ENCODE measurements at places on chromosomes 13 and 19.

DNA sequence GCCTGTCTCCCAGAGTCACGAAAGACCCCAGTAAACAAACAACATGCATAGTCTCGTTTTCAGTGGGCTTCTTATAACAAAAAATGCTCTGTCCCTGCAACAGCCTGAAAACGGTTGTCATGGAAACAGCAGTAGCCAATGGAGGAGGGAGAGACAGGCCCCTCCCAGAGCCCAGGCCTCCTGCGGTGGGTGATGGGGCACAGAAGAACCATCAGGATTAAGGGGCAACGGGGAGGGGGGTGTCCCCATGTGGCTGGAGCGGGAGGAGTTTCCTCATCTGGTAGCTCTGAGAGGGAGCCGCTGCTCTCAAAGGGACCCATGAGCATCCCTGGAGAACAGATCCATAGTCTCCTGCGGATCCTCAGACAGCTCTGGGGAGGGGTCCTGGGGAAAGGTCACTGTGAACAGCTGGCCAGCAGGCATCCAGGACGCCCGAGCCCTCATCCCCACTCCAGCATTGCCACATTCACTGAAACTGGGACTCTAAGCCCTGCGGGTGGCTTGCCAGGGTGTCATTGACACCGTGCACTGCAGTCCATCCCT is 37.5 kb upstream of the PNMA8B start:
- DNase-seq, result no peak

DNA sequence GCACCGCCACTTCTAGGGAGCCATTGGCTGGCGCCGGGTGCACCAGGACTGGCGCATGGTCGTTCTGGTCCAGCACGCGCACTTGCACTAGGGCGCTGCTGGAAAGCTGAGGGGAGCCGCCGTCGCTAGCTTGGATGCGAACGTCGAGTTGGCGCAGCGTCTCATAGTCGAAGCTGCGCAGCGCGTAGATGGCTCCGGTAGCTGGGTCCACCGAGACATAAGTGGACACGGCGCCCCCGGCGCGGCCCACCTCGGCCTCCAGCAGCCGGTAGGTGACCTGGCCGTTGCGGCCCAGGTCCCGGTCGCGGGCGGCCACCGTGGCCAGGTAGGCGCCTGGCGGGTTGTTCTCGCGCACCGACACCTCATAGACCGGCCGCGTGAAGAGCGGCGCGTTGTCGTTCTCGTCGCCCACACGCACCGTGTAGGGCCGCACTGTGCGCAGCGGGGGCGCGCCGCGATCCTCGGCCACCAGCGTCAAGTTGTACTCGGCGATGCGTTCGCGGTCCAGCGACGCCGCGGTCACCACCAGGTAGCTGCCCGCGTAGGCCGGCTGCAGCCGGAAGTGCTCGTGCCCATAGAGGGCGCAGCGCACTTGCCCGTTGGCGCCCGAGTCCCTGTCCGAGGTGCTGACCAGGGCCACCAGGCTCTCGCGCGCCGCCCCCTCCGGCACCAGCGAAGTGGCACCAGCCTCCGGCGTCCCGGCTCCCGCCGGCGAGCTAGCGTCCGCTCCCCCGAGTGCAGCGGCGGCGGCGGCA is 1.7 kb downstream of the PCDH8 start:
- DNase-seq, result no peak

GRCh38 chr19:7730286-7731217 is 1.4 kb downstream of the CLEC4G start:
- DNase-seq, result no peak

DNA sequence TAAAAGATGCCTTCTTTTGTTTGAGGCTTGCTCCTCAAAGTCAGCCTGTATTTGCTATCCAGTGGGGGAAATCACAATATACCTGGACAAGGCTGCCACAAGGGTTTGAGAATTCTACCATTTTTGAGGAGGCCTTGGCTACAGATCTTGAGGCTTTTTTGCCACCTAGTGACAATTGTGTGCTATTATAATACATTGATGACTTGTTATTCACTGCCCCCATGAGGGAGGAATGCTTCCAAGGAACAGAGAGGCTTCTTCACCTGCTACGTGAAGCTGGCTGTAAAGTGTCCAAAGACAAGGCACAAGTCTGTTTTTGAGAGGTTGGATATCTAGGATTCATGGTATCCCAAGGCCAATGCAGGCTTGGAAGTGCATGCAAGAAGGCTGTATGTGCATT is 72.5 kb downstream of the ZNF708 start:
- DNase-seq, result no peak

GRCh38 chr13:34696296-34696695 is 245.8 kb upstream of the NBEA start:
- no peak for DNase-seq

DNA sequence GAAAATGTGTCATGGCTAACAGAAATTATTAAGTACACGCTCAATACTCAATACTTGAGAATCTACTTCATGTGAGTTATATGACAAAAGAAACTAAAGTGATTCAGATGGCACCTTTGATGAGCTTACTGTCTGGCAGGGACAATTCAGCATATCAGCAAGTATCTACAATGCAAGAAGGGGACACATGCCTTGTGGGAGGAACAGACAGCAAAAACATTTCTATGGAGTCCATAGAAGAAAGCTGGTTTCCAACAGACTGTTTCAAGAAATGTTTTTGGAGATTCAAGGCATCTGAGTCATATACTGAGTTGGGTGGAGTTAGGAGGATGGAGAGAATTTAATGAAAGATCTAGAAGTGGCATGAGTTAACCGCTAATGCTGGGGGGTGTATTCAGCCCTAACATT is 54.7 kb downstream of the MBNL2 start:
- DNase-seq, result no peak

DNA sequence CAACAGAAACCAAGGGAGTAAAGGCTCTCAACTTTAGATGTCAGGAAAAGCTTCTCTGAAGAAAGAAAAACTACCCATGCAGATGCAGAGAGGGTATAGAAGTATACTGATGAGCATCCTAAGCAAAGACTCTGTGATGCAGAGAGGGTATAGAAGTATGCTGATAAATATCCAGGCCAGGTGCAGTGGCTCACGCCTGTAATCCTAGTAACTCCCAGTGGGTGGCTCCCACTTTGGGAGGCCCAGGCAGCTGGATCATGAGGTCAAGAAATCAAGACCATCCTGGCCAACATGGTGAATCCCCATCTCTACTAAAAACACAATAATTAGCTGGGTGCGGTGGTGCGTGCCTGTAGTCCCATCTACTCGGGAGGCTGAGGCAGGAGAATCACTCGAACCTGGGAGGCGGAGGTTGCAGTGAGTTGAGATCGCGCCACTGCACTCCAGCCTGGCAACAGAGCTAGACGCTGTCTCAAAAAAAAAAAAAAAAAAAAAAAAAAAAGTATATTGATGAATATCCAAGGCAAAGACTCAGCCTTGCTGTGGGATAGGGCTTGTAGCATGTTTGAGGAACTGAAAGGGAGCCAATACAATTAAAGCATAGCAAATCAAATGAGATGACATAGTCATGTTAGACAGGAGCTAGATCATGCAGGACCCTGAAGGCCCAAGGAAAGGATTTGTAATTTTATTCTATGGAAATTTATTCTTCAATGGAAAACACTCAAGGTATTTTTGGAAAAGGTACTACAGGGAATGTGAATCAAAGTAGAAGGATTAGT is 14.9 kb downstream of the UBL3 start:
- no peak for DNase-seq
